ENCODE measurements at places on chromosomes 5 and 9.

DNA sequence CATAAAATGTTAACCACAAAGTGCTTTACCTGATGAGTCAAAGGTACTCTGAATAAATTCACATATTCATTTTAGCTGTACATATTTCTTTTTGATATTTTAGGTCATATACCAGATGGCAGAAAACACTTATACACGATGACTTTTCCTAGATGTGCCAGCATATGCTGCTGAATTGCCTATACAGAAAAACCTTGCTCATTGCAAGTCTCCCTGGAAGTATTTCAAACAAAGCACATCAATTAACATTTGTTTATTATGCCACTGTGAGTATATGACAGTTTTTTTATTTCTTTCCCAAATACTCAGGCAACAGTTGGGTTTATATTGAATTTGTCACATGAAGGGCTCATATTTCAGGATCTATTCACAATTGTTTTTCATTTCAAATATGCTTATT lies 180.8 kb downstream of the TMEM232 start:
- no peak for DNase-seq

- no peak for DNase-seq
These were observed 7.8 kb upstream of the CLTB start for GRCh38 chr5:176424181-176424580.

DNA sequence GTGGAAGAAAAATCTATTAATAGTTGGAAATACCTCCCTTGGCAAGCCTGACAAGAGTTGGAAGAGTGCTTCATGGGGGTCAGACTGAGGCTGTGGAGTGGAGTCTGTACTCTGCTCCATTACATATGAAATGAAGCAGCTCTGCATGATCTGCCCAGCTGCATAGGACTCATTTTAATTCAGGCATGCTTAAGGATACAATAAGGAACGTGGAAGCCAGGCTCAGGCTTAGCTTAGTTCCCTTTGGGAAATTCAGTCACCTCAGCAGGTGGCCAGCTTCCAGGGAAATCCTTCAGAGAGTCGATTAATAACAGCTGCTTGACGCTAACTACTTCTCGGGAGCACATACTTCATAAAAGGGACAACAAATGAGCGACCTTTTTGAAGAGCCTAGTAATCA lies 1672.9 kb upstream of the WWC1 start:
- DNase-seq: no peak

- DNase-seq: no peak
These were observed 31.6 kb downstream of the ACER2 start for GRCh38 chr9:19440376-19440775.

GRCh38 chr5:159695741-159696294 lies 220.5 kb upstream of the ADRA1B start:
- DNase-seq: no peak

GRCh38 chr9:118362596-118362995 lies 658.4 kb downstream of the TLR4 start:
- DNase-seq: no peak

DNA sequence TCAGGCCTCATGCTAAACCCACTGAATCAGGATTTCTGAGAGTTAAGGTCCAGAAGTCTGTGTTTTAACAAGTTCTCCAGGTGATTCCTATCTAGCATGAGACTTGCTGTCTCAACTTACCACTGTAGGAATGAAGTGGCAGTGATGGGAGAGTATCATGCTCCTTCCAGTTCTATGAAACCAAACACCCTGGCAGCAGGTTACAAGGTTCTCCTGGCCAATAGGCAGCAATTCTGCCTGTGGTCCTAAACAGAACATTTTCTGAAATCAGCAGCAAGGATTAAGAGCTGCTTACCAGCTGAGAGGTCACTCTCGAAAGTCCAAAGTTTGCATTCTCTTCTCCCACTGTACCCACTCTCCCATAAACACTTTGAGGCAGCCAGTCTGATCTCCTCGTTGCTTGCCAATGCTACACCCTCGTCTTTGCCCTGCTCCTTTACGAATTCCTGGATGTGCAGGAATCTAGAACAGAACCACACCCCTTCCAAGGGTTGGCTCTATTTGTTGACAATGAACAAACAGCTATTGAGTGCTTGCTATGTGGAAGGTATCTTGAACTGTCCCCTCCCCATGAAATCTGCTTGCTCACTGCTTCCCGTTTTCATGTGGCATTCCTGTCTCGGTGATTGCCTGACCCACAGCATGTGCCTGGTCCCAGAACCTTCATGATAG lies 100.5 kb downstream of the TMEM174 start:
- no peak for DNase-seq

DNA sequence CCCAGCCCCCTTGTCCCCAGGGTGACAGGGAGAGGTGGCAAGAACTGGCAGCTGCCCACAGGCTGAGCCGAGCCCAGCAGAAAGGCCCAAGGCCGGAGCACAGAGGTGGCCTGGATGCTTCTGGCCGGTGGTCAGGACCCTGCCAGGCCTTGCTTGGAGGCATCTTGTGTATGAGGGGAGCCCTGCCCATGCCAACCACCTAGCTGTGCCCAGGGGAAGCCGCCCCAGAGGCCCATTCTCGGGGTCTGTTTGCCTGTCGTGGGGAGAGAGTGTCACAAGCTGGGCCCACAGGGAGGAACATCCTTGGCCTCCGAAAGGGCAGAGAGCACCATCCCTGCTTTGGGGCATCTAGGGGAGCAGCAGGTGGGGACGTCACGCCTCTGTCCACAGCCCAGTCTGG lies 10.0 kb downstream of the NKD2 start:
- no peak for DNase-seq

DNA sequence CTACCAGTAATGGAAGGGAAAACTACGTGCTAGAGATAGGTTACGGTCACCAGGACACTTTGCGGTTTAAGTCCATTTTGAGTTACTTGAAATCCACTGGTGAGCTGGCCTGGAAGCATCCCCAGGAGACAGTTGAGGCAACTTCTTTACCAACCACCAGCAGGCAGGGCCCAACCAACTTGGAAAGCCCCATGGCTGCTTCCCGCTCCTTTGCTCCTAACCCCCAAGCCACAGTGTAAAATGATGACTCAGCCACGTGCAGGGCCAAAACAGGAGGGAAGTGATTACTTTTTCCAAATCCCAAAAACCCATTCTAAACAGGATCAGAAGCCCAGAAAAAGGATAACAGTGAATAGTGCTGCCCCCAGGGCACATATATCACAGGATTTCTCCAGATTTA lies 87.4 kb downstream of the PAX5 start:
- DNase-seq: no peak

DNA sequence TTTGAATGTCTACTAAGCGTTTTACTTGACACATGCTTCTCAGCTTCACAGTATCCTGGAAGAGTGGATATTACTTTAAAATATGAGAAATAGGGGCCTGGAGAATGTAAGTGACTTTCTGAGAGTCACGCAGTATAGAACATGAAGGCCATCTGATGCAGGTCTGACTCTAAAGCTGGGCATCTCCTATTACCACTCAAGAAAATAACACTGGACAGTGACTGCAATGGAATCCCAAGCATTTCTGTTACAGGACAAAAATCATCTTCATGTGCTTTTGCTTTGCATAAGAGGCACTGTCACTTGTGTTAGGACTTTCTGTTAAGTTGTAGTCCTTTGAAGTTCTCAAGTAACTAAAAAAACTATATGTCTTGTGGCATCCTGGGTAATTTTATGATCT lies 335.5 kb downstream of the FBXL7 start:
- no peak for DNase-seq

DNA sequence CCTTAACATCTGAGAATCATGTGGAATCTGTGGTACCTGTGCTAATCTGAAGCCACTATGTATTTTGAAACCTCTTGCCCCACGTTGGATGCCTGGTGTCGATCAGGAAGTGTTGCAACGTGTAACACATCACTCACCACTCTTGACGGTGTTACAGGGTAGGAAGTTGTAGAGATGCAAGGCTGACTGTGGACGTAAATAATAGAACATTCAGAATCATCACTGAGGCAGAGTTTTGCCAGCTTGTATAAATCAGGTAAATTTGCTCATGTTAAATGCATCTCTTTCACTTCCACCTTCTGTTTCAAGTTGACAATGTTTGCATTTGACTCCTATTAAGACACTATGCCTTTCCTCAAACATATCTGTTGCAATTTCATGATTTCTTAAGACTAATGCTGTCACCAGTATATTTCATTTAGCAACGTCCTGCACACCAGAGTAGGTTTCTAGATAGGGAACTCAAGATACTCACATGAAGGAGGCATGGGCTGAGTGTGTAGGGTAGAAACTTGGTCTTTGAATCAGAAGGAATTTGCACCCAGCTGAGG lies 38.1 kb downstream of the BASP1 start:
- no peak for DNase-seq

DNA sequence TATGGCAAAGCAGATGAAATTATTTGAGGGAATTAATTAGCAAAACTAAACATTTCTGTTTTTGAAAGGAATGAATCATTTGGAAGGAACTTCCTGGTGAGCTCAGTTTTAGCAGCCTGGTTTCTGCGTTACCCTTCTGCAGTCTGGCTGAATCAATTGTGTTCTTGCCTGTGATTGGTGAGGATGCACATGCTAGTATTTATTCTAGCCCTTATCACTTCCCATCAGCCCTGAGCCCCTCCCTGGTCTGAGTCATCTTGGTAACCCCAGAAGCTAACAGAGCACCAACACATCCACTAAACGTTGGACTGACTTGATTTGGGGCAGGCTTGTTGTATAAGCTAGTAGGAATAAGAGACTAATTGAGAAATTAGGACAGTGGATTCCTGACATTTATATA lies 6.6 kb downstream of the TJP2 start:
- DNase-seq: no peak

DNA sequence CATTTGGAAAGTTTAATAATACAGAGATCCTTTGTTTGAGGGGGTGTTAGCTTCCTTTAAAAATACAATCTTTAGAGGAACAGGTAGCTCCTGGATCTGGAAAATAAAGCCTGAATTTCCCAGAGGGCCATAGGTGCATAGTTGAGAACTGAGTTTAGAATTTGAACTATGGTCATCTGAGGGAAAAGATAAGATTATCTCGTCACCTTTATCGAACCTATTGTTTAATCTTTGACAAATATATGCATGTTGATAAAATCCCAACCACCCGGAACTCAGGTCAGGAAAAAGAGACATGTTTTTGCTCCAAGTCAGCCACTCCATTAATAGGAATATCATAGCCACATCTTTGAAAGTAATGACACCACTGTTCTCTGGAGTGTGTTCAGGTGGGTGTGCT lies 91.7 kb upstream of the FAM169A start:
- no peak for DNase-seq

GRCh38 chr5:114363837-114364236 lies 2.0 kb downstream of the KCNN2 start:
- no peak for DNase-seq

GRCh38 chr5:142810743-142811290 lies 40.6 kb downstream of the ARHGAP26 start:
- no peak for DNase-seq

- DNase-seq: no peak
These were observed 12.0 kb downstream of the TNC start for GRCh38 chr9:115106001-115106400.

DNA sequence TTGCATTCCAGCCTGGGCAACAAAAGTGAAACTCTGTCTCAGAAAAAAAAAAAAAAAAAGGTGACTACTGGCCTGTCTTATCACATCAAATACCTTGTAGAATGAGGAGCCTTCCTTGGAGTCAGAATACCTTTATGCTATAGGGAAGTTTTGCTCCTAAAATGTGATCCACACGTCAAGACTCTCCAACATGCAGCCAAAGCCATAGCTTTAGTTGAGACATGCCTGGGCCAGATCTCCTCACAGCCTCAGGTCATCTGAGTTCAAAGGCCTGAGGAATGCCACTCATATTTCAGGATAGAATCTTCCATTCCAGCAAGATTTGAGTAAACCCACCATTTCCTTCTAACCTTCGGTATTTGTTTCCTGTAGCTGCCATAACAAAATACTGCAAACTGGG lies 13.7 kb upstream of the SOWAHA start:
- DNase-seq: no peak

DNA sequence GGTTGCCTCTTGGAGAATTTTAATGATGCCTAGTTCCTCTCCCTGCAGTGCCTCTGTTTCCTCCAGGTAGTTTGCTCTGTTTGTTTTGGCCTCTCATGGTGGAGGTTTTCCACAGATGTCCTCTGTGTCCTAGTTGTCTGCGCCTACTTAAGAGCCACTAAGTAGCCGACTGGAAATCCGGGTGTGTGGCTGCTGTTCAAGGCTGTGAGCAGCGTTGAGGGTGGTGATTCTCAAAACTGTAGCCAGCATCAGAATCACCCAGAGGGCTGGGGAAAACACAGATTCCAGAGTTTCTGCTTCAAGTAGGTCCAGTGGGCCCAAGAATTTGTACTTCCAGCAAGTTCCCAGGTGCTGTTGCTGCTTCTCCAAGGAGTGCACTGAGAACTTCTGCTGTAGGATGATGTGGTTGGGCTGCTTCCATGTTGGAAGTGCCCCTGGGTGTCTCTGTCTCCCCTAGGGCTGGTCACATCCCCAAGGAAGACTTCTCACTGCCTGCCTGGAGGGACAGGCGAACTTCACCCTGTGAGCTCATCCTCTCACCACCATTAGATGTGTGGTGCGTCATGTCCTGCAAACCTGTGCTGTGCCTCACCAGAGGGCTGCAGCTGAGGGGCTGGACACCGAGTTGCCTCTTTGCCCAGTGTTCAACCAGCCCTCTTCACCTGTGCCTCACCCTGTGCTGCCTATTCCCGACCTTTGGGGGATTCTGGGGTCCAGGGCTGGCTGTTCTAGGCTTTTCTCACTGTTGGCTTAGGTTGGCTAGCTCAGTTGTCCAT lies 34.8 kb downstream of the SECISBP2 start:
- no peak for DNase-seq

- no peak for DNase-seq
These were observed 15.9 kb downstream of the SRD5A1 start for GRCh38 chr5:6649186-6649585.

DNA sequence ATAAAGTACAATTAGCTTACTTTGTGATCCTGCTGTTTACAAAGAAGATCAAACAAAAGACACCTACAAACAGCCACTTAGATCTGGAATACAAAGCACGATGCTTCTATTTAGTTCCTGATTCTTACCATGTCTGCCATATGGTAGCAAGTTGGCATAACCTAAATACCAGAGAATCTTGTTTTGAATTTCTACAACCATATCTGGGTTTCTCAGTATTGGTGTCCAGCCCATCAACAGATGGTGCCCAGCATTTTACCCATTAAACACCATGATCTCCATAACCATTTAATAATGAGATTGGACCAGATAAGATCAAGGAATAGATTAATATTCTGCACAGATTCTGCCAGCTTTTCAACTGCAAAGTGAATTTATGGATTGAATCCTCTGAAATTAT lies 29.8 kb downstream of the SLC24A2 start:
- no peak for DNase-seq

GRCh38 chr5:93100976-93101375 lies 480.0 kb downstream of the NR2F1-AS1 start:
- no peak for DNase-seq

GRCh38 chr5:34553581-34553980 lies 102.5 kb upstream of the RAI14 start:
- DNase-seq: no peak

DNA sequence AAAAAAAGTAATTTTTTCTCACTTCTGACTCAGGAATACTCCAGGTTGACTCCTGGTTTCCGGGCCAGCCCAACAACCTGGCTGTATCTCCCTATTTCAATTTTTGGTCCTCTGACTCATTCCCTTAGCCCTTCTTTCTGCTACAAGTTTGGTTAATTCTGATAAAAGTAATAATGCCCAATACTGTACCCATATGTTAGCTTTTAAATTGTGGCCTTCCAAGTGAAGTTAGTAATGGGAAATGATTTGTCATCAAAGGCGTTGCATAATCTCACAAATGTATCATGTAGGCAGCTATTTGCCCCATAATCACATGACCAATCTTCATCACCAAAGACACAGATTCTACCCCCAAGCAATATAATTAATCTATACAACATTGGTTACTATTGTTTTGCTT lies 31.1 kb upstream of the BNC2 start:
- DNase-seq: no peak

Measured in iPS DF 6.9 (cell line).